Fibroblast of skin of abdomen (primary cell): ENCODE measurements at places on chromosomes 2 and 18.

DNA sequence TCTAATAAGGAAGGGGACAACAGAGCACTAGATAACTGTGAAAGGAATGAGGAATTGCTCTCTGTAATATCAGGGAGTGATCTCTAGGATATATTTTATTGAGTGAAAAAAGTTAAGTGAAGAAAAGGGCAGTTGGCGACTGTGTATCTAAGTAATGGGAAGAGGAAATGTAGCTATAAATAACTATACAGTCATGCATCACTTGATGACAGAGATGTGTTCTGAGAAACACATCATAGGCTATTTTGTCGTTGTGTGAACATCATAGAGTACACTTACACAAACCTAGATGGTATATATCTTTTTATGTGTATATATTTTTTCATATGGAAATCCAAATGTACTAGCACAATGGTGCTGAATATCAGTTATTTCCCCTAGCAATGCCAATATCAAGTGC, 329.3 kb downstream of the TXNL1 start:
- no peak for DNase-seq

DNA sequence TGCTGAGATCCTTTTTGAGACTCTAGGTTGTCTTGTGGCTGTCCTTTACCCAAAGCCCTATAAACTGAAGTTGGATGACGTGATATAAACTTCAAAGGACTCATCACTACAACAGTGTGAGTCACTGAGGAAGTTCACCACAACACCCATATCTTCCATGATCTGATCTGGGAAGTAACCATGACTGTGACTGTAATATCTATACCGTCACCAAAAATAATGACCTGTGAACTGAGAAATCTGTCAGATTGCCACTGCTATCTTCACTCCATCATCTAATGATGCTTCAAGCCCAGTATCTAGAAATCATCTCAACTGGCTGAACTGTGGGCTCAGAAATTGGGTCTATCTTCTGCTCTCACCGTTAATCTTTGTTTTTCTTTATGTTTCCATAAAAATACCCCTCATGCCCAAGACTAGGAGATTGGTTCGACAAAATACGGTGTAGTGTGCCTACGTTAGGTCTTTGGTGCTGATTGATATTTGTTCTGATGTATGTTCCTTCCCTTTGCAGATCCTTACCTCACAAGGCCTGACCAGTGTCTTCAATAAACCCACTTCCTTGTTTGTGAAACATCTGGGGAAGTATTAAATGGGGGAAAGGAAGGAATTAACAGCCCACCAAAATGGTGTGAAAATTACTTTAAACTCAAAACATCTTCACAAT, 78.2 kb downstream of the MYL12B start:
- DNase-seq: no peak

- DNase-seq: peak; percentile 85
Observed at GRCh38 chr2:85935746-85936208, 47.0 kb upstream of the ST3GAL5 start.

- no peak for DNase-seq
Observed at GRCh38 chr2:19198381-19198780, 160.0 kb downstream of the OSR1 start.

GRCh38 chr2:231965102-231965501, 3.6 kb downstream of the DIS3L2 start:
- no peak for DNase-seq

DNA sequence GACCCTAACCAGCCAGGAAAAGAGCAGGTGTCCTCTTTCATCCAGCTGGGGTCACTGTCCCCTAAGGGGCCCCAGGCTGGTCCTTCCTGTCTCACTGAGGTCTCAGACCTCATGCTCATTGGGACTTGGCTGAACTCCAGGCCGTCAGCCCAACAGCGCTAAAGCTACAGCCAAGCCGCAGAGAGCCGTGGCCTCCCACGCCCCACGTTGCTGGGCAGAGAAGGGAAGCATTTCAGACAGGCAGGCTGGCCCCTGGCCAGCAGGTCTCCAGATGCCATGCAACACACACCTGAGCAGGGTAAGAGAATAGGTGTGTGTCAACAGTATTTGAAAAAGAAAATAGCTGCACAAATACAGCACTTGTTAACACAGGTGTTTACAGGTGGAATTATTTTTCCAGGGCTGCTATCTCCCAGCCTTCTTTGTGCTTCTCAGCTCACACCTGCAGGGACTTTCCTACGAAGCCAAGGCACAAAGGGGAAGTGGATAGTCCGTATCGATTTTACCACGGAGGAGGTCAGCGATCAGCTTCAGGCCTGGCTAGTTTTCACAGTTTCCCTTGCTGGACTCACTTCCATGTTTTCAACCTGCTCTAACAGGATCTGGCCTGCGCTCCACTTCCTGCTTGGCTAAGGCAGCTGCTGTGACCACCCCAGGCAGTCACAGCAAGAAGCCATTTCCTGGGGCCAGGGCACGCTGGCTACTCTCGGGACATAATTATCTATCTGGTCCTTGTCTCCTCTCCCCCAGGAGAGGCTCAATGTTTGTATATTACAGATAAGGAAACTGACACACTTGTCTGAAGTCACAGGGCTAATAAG, 156.1 kb upstream of the ID2 start:
- DNase-seq: no peak

DNA sequence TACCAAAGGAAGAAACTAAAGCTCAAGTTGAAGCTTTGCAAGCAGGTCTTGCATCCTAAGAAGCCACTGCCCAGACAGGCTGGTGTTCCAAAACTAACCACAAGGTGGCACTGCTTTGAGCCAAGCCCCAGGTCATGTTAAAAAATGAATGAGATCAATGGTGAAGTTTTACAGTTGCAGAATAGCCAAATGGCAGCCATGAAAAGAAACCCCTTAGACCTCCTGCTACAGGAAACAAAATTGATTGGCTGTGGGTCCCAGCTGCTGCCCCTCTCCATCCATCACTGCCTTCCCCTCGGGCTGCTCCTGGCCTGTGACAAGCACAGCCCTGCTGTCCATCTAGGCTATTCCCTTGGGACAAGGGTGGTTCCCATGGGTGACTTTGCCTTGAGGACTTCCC, 20.7 kb upstream of the MREG start:
- DNase-seq: peak; percentile 56

GRCh38 chr2:26644188-26644835, 3.1 kb upstream of the CIB4 start:
- DNase-seq: no peak

DNA sequence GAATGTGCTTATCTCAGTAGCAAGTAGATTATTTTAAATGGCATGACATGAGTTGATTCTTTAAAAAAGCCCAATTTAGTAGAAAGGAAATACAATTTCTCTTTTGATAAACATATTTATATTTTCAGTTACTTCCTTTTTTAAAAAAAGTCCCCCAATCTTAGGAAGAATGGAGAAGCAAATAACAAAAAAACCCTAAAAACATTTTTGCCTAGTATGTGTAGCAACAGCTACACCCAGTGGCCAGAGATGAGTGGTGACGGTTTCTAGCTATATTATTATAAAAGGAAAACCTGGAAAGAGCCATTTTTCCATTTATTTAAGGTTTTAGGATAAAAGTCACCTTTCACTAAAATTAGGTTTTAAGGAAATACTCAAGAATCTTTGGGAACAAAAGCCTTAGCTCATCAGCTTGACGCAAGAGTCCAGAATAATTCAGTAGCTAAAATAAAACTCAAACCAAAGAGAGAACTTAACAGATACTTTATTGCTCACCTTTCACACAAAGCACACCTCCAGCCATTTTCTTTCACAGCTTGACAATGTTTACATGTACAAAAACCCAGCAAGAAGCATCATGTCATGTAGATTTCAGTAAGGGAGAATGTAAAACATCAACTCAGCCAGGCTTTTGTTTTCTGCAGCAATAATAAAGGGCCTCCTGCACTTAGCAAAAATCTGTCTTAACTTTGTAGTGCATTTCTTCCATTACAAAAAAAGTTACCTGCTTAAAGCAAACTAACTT, 15.7 kb downstream of the FAM98A start:
- DNase-seq: peak; percentile 33

DNA sequence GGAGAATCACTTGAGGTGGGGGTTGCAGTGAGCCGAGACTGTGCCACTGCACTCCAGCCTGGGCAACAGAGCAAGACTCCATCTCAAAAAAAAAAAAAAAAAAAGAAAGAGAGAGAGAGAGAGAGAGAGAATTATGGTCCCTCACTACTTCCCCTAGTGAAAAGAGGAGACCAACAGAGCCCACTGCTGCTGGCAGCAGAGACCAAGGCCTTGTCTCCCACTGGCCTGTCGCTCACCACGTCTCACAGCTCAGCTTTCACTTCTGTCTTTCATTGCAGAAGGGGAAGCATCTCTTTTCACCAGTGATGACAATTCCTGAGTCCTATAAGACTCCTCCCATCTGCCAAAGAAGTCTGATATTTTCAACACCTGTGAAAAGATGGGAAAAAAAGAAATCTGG, 81.3 kb downstream of the CLHC1 start:
- DNase-seq: no peak

GRCh38 chr2:128986867-128987268, 668.2 kb upstream of the HS6ST1 start:
- DNase-seq: no peak

DNA sequence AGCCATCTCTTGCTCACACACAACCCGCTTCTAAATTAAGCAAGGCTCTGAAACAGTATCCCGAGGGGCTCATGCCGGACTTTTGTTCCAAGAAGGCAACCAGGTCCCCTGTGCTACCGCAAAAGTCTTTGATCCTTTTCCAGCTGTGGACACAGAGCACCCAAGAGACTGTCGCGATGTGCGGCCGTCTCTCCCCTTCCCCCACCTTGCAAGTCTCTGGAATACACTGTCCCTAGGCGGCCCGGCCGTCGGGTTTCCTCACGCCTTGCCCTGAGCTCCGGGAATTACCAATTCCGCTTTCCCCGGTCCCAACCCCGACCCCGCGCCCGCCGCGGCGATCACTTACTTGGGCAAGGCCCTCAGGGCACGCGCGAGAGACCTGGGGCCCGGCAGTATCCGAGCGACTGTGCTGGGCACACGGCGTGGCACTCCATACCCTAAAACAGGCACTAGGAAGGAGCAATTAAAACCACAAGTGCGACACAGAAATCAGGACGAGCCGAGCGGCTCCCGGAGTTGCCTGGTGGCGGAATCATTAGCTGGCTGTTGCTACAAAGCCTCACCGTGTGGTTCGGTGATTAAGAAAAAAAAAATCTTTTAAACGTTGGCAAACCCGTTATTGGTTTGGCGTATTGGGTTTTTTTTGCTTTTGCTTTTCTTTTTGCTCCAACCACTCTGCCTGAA, 2.2 kb upstream of the DLX1 start:
- DNase-seq: no peak

DNA sequence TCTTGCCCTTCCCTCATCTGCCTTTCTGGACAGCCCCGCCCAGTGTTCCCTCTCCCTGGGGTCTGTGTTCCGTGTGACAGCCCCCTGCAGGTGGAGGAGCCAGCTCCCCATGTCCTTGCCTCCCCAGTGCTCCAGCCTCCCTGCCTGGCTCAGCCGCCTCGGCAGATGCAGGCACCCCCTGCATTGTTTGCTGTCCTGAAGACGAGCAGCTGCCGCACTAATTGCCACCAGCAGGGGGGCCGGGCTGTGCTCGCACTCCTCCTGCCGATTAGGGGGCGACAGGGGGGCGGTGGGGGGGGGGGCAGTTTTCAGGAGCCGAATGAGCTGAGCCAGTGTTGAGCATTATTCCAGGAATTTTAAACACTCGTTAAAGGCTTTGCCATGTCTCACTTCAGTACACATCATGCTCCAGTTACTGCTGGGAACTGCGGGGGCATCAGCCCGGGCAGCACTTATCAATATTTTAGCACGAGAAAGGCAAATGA, 23.3 kb downstream of the SIX3 start:
- DNase-seq: no peak

DNA sequence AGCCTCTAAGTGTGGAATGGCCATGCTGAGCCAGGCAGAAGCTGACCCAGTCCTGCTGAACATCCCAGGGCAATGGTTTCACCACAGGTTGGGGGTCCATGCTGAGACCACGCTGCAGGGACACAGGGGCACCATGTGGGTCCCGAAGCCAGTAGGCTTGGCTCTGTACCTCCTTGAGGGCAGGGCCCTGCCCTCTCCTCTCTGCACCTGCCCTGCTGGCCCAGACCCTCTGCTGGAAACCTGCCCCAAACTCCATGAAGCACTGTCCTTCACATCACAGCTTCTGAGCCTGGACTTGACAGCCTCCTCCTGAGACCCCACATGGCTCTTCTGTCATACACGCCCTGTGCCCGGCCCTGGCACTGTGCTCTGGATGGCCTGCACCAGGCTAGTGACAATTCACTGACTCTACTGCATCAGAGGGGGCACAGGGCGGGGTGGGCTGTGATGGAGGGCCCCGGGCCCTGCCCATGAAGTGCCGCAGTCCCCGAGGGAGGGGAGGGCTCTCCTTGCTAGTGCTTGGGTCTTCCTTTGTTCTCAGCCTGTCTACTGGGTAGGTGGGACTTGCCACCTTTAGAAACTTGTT, 24.7 kb downstream of the HS6ST1 start:
- no peak for DNase-seq

DNA sequence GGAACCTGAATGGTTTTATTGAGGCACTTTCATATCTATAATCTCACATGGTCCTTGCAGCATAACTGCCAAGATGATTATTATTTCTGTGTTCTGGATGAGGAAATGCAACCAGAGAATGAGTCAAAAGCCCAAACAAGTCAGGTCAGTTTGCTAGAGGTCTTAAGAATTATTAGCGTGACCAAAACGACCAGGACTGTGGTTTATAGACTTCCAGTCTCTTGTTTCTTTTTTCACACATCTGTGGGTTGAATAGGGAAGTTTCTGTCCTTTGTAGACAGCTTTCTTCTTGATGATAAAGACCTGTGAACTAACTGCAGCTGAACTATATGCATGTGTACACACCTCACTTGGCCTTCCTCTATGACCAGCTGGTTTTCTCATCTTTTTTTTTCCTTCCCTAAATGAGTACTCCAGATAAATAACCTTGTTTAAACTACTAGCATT, 13.9 kb downstream of the ADAM23 start:
- no peak for DNase-seq

DNA sequence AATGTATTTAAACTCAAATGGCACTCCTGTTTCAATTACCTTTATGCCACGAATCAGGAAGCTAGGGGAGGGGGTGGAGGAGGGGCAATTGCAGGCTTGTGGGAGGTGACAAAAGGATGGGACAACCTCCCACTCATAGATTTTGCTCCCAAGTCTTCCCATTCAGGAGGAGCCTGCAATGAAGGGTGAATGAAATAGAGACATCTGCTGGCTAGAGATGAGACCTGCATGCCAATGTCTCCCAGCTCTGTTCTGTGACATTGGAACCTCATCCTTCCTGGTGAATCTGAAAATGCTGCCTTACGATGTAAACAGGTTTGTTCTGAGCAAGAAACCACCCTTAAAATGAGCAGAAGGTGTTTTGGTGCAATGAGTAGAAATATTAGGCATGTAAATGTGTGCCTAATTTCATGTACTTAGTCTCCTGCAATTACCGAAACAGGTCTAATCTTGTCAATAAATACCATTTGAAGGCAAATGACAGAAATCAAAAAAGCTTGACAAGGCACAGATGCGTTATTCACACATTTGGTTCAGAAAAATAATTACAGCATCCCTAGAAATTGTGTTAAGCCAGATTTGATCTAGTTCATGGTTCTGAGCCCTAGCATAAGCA, 2.7 kb upstream of the PID1 start:
- peak; percentile 82 for DNase-seq
